ENCODE measurements at places on chromosomes 16 and 17. TPM values are rescaled to one million over a fixed set of nuclear protein-coding genes. Genes with fewer than 3 reads are reported as not detected.

- no peaks in the 10 kb centered on the region for H3K36me3 ChIP-seq
- no peaks in the 10 kb centered on the region for H3K4me1 ChIP-seq
- H3K27me3 ChIP-seq: no peaks in the 10 kb centered on the region
- H3K4me3 ChIP-seq: no peak overlapping the region
- DNase-seq: no peak
- no peak overlapping the region for H3K27ac ChIP-seq
Measured at GRCh38 chr16:58530179-58530578, 14.9 kb downstream of the SETD6 start.

The SLC5A10 gene
- total RNA-seq: not detected

The PLD6 gene
- total RNA-seq: 1.1 TPM

The GABARAP gene
- 908 TPM for total RNA-seq

DNA sequence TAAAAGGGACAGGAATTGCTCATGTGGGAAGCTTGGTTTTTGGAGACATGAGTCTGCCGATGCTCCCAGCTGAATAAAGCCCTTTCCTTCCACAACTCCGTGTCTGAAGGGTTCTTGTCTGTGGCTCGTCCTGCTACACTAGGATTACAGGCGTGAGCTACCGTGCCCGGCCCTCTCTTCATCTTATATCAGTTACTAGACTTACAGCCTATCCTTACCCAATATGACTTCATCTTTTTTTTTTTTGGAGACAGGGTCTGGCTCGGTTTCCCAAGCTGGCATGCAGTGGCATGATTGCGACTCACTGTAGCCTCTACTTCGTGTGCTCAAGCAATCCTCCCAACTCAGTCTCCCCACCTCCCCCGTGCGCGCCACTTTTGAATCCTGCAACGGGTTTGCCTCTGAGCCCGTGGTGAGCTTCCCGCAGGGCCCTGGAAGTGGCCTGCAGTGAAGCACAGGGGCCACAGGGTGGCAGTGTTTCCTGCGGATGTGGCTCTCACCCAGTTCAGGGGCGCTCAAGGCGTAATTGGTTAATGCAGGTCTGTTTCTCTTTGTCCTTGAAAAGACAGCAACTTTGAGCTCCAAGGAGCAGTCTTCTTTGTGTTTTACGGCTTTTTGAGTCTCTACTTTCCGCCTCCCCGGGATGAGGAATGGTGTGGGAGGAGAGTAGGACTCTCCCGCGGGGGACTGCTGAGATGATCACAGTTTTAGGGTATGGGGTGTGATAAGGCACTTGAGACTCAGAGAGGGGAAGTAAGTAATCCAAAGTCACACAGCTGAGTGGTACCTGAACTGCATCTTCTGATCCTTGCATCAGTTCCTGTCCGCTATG, 22.7 kb upstream of the GPRC5B start:
- peaks cover 11% of the 10 kb centered on the region for H3K4me1 ChIP-seq
- peak overlapping the region; percentile 88 for H3K27ac ChIP-seq
- H3K27me3 ChIP-seq: peaks cover 4% of the 10 kb centered on the region
- H3K36me3 ChIP-seq: no peaks in the 10 kb centered on the region
- peak; percentile 87 for DNase-seq
- H3K4me3 ChIP-seq: no peak overlapping the region

The KRTAP4-9 gene
- total RNA-seq: not detected

DNA sequence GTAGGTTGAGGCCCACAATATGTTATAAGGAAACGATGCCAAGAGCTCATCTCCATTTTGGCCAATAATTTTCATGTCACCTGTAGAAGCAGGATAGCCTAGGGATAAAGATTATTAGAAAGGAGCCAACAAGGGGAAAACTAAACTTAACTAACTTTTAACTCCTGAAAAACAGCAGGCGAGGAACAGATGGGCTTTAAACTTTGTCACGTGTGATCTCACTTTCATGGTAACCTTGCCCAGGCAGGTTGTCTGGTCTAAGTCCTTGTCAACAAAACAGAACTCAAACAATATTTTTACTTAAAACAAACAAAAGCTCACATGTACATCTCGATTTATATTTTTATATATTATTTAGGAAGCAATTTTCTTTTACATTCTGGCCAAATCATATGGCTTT, 1672.0 kb downstream of the TP53TG3F start:
- H3K4me1 ChIP-seq: no peaks in the 10 kb centered on the region
- H3K36me3 ChIP-seq: no peaks in the 10 kb centered on the region
- H3K27ac ChIP-seq: no peak overlapping the region
- H3K27me3 ChIP-seq: no peaks in the 10 kb centered on the region

The TMEM231 gene
- 14.1 TPM for total RNA-seq

GRCh38 chr16:83402967-83403366, 404.8 kb upstream of the HSBP1 start:
- DNase-seq: no peak
- no peaks in the 10 kb centered on the region for H3K36me3 ChIP-seq
- peaks cover 2% of the 10 kb centered on the region for H3K27me3 ChIP-seq
- H3K4me1 ChIP-seq: peaks cover 5% of the 10 kb centered on the region
- no peak overlapping the region for H3K4me3 ChIP-seq

GRCh38 chr17:19766421-19767270, 18.5 kb upstream of the ALDH3A1 start:
- no peak overlapping the region for H3K4me3 ChIP-seq
- no peaks in the 10 kb centered on the region for H3K4me1 ChIP-seq
- H3K27me3 ChIP-seq: peaks cover 2% of the 10 kb centered on the region
- H3K27ac ChIP-seq: no peak overlapping the region
- no peaks in the 10 kb centered on the region for H3K36me3 ChIP-seq

The NT5C gene
- total RNA-seq: 40.4 TPM

GRCh38 chr16:70419384-70420327, 19.2 kb downstream of the ST3GAL2 start:
- peak overlapping the region; percentile 38 for H3K27ac ChIP-seq
- H3K4me3 ChIP-seq: no peak overlapping the region
- no peaks in the 10 kb centered on the region for H3K36me3 ChIP-seq
- H3K4me1 ChIP-seq: peaks cover 43% of the 10 kb centered on the region
- DNase-seq: no peak

The MSLN gene
- not detected for total RNA-seq

- peaks cover 2% of the 10 kb centered on the region for H3K27me3 ChIP-seq
- peaks cover 29% of the 10 kb centered on the region for H3K4me1 ChIP-seq
- no peak overlapping the region for H3K27ac ChIP-seq
- DNase-seq: no peak
Measured at GRCh38 chr17:57940653-57941329, 14.4 kb downstream of the CUEDC1 start.

- peak overlapping the region; percentile 52 for H3K4me3 ChIP-seq
- H3K27me3 ChIP-seq: no peaks in the 10 kb centered on the region
- no peaks in the 10 kb centered on the region for H3K36me3 ChIP-seq
- peaks cover 8% of the 10 kb centered on the region for H3K4me1 ChIP-seq
Measured at GRCh38 chr16:76278980-76279379, 1.8 kb downstream of the CNTNAP4 start.

Data from glutamatergic neuron (in vitro differentiated cells).